ENCODE measurements at places on chromosomes 7 and 10.

- DNase-seq = no peak
Measured at GRCh38 chr7:95490231-95490762, 4.6 kb downstream of the ASB4 start.

DNA sequence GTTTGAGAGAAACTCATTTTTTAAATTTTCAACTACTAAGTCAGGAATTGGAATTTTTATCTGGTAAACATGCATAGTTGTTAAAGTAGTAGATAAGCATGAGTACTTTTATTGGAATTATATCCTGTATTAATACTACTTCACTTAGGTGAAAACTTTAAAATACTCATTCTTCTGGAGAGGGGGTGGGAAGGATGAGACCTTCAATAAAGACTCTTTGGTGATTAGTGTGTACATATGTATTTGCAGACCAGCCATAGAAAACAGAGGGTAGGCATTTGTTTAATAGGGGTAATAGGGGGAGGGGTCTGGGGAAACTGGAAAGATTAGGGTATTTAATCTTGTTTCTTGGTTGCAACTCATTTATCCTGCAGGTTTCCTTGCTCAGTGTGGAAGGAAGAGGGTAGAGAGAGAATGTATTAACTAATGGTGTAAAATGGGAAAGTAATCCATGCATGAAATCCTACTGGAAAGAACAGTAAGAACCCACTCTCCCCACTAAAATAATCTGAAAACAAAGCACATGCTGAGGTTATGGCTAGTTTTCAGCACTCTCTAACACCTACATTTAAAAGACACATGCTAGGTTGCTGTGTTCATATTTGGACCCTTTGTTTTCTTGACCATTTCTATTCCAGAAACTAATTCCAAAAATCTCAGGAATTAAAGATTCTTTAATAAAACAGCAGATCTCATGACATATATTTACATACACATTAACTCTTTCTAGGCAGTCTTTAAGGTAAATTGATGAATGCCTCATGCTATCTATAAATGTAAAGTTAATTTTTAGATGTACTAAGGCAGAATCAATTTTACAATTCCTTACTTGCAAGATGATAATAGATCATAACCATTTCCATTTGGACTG, 6.2 kb upstream of the IGF2BP3 start:
- DNase-seq = no peak

DNA sequence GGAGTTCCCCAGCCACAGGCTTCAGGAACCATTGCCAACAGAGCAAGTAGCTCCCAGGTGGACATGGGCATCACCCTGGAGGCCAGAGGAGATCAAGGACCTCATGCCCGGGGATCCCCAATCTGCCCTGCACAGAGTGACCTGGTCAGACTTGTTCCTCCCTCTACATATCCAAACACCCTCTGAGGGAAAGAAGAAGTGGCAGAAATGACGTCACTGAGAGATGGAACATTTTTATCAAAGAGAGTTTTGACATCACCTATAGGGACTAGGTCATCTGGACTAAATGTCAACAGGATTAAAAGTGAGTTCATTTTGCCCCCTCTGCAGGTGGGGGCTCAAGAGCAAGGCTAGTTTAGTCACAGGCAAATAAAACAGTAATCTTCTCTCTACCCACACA, 273.7 kb downstream of the SKAP2 start:
- no peak for DNase-seq

DNA sequence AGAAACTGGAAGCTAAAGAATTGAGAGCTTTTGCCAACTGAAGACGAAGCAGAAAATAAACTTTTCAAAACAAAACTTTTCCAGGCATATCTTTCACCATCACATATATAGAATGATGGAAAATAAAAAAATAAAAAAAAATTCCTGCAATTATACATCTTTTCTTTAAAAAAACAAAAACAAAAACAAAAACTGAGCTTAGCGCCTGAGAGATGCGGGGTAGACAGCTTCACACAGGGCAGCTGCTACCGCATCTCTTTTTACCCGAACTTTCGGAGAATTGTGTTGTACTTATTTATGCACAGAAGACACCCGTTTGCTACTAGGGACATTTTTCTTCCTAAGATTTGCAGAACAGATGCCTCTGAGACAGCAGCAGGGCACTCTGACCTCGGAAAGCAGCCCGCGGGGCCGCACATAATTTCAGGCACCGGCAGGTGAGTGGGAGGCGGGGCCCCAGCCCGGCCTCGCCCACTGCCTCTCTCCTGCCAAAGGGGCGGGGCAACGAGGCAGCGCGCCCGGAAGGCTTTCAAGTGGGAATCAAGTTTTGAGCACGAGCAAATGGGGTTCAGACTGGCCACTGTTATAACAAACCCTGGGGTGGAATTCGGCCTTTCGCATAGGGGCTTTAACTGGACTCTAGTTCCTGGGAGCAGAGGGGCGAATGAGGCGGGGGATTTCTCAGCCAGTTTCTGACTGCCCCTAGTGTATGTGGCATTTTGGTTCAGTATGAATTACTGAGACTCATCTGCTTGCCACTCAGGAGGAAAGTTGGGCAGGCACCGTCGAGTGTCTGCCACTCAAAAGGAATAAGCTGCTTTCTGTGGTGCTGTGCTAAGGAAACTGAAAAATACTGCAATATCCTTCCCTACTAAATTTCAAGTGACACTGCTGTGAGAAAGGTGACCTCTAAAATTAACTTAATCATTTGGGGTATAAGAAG, 18.5 kb upstream of the FAM133B start:
- no peak for DNase-seq

DNA sequence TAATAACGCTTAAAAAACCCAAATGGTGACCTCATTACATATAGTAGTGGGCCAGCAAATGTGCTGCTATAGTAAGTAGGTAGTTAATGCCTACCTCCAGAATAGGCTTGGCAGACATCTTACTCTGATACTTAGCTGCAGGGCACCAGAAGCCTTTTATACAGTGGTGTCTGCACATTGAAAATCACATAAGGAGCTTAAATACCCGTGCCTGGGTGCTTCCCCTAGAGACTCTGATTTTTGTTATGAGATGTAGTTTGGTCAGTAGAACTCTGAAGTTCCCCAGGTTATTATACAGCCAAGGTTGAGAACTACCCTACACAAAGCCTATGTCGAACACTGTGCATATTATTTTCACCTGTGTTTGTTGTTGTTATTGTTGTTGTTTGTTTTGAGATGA, 47.2 kb downstream of the ANKIB1 start:
- DNase-seq = no peak

- no peak for DNase-seq
Measured at GRCh38 chr7:106365252-106366005, 80.6 kb upstream of the NAMPT start.

DNA sequence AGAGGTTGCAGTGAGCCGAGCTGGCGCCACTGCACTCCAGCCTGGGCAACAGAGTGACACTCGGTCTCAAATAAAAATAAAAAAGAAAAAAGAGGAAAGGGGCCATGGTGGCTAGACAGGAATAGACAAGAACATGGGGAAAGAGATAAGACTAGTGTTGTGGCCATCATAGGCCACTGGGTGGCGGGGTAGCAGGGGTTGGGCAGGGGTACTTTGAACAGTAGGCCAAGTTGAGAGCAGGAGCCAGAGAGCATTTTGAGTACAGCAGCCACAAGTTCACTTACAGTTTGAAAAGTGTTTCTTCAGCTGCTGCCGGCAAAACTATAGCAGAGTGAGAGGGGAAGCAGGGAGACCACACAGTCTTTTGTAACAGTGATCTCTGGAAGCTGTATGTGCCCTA, 656.0 kb downstream of the CNTNAP2 start:
- no peak for DNase-seq

GRCh38 chr7:139889186-139889871, 60.3 kb downstream of the TBXAS1 start:
- no peak for DNase-seq

- no peak for DNase-seq
Measured at GRCh38 chr7:12146813-12147212, 64.3 kb upstream of the TMEM106B start.

DNA sequence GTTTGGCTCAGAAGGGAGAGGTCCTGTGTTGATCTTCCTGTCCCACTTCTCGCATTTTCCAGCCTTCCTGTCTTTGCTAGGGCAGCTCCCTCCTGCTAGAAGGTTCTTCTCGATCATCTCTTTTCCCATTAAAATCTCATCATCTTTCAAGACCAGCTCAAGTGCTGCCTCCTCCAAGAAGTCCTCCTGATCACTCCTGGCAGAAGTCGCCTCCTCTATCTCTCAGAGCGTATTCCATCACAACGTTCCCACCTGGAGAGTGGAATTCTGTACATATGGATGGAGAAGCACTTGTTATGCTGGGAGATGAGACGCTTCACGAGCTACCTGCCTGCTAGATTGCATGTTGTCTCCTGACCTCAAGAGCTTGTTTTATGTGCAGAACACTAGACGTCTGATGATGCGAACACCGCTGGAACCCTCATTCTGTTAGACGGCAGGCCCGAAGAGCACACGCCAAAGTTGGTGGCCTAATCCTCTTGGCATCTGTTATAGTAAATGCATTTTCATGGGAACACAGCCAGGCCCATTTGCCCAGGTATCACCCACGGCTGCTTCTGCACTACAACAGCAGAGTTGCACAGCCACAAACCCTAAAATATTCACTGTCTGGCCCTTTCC, 68.0 kb upstream of the INSIG1 start:
- no peak for DNase-seq

- DNase-seq = no peak
Measured at GRCh38 chr7:15525652-15526263, 36.1 kb downstream of the AGMO start.

DNA sequence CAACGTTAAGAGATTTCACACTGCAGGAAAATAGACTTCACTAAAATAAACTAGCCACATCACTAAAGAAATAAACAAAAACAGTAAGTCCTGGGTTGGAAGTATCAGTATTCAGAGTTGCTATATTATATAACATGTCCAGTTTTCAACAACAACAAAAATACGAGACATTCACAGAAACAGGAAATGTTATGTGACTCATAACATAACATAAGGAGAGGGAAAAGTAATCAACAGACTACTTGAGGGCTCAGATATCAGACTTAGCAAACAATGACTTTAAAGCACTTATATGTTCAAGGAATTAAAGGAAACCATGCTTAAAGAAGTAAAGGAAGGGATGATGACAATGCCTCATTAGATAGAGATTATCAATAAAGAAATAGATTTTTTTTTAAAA, 73.5 kb upstream of the MKLN1 start:
- DNase-seq = no peak

- peak; percentile 13 for DNase-seq
Measured at GRCh38 chr7:127650847-127651555, 993 bp upstream of the SND1 start.
